WTC11 (cell line): ENCODE measurements at places on chromosomes 7 and 10. TPM values are rescaled to one million over a fixed set of nuclear protein-coding genes. Genes with fewer than 3 reads are reported as not detected.

Gene FAM25G
- not detected in 3 replicates for total RNA-seq

Gene TIAL1
- 170 to 178 TPM (median 176 TPM) in 3 replicates for total RNA-seq

Gene COL17A1
- 0.60 to 1.5 TPM (median 1.1 TPM) in 3 replicates for total RNA-seq

Gene GRID2IP
- 3.0 to 4.8 TPM (median 4.6 TPM) in 3 replicates for total RNA-seq

Gene PFKP
- total RNA-seq = 127 to 156 TPM (median 150 TPM) in 3 replicates

Gene MEOX2
- total RNA-seq = 0.07 to 0.16 TPM (median 0.14 TPM) in 3 replicates

GRCh38 chr7:135862586-135863340 is 114.2 kb upstream of the FAM180A start:
- DNase-seq = no peak

DNA sequence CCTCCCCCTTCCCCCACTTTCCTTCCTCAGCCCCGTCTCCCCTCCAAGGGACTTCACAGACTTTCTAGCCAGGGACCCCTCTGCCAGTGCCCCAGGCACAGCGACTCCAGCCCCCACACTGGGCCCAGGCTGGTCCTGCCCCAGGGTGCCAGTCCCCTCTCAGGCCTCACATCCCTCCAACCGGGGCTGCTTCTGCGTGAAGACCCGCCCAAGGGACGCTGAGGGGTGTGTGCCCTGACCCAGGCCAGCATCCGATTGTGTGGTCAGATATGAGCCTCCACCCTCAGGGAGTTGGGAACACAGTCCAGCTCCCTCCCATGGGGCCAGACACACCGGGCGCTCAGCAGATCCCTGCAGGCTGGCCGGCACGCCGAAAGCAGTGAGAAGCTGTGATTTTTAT is 97.0 kb downstream of the MICALL2 start:
- no peak for DNase-seq

DNA sequence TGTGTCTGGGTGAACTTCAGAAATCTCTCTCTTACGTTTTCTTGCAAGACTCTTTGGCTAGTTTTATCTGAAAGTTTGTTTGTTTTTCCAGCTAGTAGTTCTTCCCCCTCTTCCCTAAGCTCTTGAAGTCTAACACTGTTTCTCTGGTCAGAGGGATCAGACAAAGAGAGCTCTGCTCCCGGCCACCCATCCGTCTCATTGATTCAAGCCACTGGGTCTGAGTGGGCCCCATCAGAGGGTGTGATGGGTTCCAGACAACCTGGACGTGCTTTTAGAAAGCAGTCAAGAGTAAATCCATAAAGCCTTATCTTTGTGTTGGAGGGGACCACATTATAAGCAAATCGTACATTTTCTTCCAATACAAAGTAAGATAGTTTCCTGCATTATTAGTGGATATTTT is 242.6 kb upstream of the C7orf33 start:
- no peak for DNase-seq

DNA sequence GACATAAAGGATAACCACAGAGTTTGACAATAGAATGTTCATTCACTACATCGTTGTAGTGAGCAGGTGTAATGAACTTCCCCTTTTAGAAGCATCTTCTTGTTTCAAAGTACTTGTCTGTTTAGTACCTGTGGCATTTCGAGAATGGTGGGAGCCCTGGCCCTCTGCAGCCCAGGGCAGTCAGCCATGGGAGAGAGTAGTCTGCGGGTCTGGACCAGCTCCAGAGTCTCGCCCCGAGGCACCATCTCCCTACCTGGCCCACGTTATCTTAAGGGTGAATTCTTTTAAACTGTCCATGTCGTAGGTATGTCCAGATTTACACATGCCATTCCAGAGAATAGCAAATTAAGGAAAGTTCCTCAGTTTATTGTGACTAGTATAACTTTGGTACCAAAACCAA is 99.7 kb downstream of the BMPR1A start:
- DNase-seq = no peak

- no peak for DNase-seq
Measured at GRCh38 chr10:132469197-132469884, 68.2 kb upstream of the INPP5A start.

DNA sequence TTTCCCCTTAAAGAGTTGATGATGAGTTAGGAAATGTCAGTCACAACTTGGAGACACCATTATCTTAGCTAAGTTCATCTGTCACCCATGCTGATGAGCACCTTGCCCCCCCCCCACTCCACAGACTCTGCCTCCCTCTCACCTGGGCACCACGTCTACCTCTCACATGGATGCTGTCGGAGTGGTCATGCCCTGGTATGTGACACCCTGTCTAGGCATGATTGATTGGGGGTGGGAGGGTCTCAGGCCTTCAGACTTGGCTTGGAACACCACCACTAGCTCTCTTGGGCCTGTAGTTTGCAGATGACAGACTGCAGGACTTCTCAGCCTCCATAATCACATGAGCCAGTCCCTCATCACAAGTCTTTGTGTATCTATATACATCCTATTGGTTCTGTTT is 78.0 kb downstream of the WDR37 start:
- DNase-seq = no peak

DNA sequence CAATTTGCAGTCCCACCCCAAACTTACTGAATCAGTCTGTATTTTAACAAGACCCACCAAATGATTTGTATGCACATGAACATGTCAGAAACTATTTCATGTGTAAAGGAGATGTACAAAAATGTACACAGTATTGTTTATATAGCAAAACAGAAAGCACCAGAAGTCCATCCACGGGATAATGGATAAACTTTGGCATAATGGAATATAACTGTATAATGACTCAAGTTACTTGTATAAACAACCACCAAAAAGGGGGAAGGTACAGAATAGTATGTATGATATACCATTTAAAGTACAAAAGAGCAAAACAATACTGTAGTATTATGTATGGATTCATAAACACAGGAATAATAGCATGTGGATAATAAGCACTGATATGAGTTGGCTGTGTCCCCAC is 22.4 kb downstream of the NUP42 start:
- DNase-seq = no peak

DNA sequence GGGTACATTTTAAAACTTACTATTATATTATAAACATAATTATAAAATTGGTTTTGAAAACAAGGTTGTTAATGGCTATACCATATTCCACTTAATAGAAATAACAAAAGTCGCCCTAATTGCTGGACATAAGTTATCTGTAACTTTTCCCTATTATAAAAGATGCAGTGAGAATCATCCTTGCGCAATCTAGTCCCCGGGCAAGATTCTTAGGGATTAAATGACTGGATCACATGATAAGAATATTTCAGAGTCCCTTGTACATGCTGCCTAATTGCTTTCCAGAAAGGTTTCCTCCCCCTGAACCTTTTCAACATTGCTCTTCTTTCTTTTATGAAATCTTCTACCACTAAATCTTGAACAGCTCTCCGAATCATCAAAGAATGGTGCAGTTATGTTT is 479.8 kb upstream of the MKI67 start:
- DNase-seq = no peak

- DNase-seq = no peak
Measured at GRCh38 chr7:151468217-151469018, 28.5 kb upstream of the CRYGN start.

DNA sequence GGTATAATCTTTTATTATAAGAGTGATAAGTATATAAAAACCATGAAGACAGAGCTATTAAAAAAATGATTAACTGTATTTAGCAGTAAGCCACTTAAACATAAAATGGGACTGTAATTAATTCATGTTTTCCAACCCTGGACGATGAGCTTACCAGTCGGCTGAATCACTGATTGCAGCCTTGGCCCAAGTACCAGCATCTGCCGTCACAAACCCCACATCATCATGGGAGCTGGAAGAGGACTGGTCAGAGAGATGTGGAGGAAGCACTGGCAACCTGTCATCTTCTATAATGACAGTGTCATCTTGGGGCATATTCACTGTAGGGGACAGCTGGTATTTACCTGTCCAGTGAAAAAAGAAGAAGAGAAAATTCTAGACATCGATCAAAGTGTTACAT is 473.6 kb downstream of the PARD3 start:
- no peak for DNase-seq

DNA sequence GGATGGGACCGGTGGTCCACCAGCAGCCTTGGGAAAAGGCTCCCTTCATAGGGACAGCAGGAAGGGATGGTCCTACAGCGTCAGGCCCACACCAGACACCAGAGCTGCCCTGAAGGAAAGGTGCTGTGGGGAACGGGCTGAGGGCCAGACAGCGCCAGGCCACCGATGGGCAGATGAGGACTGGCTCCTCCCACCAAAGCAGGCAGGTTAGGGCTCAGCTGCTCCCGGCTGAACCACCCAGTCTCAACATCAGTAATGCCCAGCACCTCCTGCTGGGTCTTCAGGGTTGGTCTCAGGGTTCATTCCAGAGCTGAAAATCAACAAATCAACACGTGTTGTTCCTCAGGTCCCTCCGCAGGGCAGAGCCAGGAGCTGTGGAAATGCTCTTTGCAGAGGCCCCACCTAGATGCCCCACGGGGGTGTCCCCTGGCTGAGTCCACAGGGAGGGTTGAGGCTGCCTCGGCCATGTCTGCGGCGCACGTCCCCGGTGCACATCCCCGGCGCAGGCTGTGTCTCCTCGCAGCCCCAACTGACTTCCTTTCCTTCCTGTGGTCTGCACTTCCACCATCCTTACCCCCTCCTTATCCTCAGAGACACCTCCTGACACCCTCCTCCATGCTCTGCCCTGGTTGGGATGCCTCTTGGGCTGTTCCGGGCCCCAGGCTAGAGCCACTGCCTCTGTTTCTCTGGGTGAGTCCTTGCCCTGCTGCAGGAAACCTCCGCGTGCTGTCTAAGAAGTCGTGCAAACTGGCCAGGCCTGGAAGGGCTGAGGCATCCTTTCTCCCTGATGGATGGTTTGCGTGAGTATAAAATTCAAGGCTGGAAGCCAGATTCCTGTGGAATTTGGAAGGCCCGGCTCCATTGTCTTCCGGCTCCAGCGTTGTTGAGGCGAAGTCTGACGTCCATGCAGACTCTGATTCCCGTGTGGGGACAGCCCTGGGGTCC is 32.8 kb upstream of the CFAP46 start:
- no peak for DNase-seq

- no peak for DNase-seq
Measured at GRCh38 chr7:113410796-113411195, 292.4 kb upstream of the SMIM30 start.

- DNase-seq = no peak
Measured at GRCh38 chr7:116588641-116589594, 64.1 kb downstream of the CAV1 start.

GRCh38 chr7:119630406-119630969 is 642.5 kb upstream of the KCND2 start:
- no peak for DNase-seq

- no peak for DNase-seq
Measured at GRCh38 chr7:114789871-114790311, 132.0 kb upstream of the MDFIC start.

- no peak for DNase-seq
Measured at GRCh38 chr10:3294919-3295581, 122.5 kb upstream of the PITRM1 start.

GRCh38 chr7:73870041-73870492 is 9.1 kb downstream of the TMEM270 start:
- DNase-seq = peak; percentile 36

DNA sequence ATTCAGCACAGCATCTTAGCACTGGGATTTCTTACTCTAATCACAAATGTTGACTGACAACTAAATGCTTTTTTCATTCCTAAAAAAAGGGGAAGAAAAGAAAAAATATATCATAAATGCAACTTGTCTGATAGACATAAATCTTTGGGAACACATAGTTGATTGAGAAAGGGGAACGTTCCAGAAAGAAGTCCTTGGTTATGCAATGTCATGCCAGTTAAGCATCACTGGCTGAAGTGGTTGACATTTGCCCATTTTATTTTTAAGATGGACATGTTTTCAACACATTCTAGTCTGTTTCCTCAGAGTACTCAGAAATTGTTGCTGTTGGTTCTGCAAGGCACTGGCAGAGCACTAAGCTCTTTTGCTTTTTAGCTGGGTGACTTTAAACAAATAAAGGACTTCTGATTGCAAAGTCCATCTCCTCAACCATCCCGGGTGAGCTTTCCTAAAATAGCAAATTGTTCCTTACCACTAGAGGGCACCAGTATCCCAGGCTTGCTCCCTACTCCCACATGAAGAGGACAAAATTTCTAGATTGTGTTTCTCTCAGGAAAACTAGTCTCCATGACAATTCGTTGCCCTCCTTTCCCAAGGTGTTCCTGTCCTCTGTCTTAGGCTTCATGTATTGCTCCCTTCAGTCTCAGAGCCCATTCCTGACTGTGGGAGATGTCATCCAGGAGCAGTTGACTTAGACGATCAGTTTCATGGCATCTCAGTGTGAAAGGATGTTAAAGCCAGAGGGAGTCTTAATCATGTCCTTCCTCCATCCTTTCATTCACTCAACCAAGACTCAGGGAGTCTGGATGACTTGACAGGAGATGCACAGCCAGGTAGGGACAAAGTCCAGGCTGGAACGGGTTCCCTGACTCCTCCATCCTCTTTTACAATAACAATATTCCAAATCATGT is 23.9 kb downstream of the OPALIN start:
- DNase-seq = no peak

DNA sequence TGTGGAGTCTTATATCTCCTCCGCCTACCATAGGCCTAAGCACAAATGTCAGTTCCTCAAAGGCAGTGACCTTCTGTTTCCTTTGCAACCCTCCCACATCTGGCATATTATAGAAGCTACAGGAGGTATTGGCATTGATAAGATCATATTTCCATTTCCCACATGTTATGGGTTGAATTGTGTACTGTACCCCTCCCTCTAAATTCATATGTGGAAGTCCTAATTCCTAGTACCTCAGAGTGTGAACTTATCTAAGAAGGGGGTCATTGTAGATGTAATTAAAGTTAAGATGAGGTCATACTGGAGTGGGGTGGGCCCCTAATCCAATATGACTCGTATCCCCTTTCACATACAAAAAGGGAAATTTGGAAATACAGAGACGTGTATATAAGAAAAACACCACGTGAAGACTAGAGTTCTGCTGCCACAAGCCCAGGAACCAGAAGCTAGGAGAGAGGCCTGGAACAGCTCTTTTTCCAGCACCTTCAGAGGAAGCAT is 6.1 kb upstream of the LAMB4 start:
- no peak for DNase-seq

GRCh38 chr7:55501611-55502010 is 70.7 kb downstream of the VOPP1 start:
- DNase-seq = no peak

DNA sequence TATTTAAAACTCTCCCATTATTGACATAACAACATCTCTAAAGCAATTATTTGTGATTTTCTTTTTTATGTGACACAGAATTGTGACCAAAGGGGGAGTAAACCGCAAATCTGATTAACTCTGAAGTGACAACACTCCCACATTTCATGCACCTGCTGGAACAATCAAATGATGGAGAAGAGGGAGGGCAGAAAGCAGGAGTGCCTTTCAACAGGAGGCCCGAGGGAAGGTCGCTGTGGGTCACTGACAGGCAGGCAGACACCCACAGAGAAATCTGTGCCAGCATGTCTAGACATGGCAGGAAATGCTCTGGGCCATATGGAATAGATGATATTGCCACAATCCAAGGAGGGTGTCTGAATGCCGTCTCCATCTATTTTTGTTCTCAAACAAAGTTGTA is 247.3 kb downstream of the DOCK4 start:
- DNase-seq = no peak
